ENCODE measurements at places on chromosomes 7 and 10.

- no peak for DNase-seq
These were observed 8.6 kb downstream of the PRKG1 start for GRCh38 chr10:51082857-51083256.

DNA sequence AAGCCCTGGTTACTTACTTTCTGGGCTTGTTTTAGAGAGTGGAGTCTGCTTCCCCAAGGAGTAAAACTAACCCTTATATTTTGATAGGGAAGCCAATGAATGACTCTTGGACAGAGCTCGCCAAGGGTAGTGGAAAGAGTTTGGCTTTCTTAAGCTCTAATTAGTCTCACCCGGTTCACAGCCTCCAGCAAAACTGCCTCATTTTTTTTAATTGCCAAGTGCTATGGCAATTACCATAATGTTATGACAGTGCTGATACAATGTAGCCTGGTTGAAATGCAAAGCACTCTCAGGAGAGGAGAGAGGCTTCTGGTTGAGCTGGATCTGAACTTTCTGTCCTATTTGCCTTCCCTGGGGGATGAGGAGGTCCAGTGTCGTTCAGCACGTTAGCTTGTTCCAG lies 376.1 kb upstream of the CHRM2 start:
- no peak for DNase-seq

DNA sequence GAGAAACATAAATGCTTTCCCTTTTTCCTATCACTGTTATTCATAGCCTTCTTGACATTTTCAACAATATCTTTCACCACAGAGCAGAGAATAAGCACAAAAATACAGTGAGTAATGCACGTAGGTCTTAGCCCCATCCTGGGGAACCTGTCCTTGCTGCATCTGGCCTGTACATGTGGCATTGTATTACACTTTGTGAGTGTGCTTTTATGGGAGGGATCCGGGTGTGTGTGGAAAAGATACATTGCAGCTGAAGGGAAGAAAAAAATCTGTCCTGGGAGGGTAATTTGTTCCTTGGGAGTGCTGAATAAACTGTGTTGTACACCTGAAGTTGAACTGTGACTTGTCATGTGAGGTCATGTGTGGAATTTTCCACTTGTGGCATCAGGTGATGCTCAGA lies 422.7 kb upstream of the LRGUK start:
- DNase-seq = peak; percentile 34

DNA sequence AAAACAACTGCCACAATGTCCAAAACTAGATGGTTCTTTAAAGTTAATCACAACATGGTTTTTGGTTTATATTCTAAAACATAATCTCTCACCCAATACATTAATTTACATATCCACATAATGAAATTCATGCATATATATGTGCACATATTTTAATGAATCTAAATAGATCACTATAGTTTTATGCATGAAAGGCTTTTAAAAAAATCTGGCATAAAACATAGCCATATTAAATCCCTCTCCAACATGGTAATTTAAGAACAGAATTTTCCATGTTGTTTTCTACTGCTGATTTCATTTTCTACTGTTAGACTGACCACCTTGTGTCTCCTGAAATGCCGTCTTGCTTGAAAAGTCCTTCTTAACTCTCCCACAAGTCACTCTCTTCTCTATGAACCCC lies 196.1 kb upstream of the AOAH start:
- DNase-seq = no peak

DNA sequence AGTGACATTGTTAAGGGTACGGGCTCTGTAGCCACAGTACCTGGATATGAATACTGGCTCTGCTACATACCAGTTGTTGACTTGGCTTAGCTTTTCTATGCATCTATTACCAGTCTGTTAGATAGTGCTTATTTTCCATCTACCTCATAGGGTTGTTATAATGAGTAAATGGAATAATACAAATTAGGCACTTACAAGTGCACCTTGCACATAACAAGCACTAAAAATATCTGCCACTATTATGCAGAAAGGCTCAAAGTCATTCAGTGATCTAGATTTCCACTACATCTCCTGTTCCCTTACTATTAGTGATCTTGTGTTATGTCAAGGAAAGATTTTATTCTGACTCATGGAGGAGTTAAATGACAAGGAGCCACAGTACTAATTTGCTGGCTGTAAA lies 27.9 kb upstream of the ZEB1 start:
- DNase-seq = no peak

DNA sequence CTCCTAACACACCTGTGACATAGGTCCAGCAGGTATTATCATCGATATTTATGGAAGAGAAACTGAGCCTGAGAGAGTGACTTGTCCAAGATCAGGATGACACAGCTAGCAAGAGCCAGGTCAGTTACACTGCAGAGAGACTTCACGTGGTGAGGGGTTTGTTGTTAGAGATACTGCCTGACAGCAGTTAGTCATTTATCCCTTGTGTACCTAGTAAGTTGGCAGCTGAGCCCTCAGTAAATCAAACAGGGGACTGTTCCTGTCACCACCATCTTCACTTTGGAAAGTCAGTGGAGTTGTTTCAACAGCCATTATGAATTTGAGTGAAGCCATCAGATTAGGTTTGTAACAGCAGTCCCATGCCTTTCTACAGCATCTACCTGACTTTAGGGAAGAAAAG lies 87.5 kb upstream of the GATA3 start:
- DNase-seq = no peak

GRCh38 chr7:159064121-159064815 lies 80.4 kb downstream of the VIPR2 start:
- no peak for DNase-seq

DNA sequence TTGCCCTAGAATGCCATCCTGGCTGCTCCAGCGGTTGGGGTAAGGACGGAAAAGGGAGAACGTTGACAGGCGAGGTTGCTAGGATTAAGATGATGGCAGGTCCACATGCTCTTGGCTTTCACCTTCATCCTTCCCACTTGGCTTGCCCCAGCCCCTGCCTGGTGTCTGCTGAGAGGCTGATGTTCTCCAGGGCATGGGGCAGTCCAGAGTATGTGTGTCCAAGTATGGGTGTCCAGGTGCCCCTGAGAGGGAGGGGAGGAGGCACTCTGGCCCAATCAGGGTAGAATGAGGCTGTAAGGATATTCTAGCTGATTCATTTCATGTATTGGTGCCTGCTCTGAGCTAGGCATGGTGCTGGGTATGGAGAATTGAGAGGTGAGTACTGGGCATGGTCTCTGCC lies 12.6 kb downstream of the NEURL1 start:
- DNase-seq = no peak

GRCh38 chr7:151167197-151167961 lies at the start of gene GBX1:
Gene GBX1 (minus strand): TSS chr7:151167694. CDS start chr7:151167548, 146 bp downstream.
- DNase-seq = peak; percentile 7

GRCh38 chr10:118339111-118339510 lies 3.0 kb downstream of the FAM204A start:
- no peak for DNase-seq

- DNase-seq = no peak
These were observed 16.7 kb downstream of the ITGB1 start for GRCh38 chr10:32941357-32941756.

DNA sequence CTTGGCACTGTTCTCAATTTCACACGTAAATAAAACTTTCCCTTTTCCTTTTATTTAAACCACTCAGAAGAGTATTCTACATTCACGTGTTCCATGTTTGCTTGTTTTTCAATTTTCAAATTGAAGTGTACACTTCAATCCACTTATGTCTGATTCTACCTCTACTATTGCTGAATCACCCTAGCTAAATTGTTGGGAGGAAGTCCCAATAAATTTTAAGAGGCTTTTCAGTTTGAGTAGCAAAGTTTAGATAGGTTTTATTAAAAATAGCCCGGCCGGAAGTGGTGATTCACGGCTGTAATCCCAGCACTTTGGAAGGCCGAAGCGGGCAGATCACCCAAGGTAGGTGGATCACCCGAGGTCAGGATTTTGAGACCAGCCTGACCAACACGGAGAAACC lies 1414.7 kb upstream of the CELF2 start:
- DNase-seq = no peak

DNA sequence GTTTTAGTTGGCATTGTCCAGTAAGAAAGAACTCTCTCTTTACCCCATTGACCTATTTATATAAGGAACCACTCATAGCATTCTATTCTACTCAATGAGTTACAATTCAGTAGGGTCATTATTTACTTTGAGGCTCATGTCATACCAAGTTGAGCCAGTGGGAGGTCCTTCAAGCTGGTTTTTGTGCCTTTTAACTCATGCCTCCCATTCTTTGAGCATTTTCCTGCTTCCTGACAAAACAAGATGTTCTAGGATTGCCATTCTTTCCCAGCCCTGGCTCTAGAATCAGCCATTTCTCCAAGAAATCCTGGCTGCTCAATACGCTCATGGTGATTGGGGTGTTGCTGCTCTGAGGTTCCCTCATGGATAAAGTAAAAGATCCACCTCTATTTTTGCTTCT lies 250.1 kb downstream of the ABCA13 start:
- DNase-seq = no peak

DNA sequence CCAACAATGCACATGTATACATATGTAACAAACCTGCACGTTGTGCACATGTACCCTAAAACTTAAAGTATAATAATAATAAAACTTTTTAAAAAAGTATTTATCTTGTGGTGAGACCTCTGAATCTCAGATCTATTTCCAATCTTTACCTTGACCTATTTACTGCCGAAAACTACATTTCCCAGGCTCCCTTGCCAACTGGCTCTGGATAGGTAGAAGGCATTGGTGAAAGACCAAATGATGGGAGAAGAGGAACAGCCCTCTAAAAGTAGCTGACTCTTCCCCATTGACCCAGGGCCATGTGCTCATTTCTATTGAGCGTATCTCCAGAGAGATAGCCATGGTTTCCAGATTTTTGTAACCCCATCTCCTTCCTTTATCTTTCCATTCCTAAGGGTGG lies 247.4 kb downstream of the GPAM start:
- no peak for DNase-seq

GRCh38 chr7:45486575-45486974 lies 87.6 kb upstream of the ADCY1 start:
- no peak for DNase-seq

- no peak for DNase-seq
These were observed 739.7 kb downstream of the PARD3 start for GRCh38 chr10:34075254-34075926.

DNA sequence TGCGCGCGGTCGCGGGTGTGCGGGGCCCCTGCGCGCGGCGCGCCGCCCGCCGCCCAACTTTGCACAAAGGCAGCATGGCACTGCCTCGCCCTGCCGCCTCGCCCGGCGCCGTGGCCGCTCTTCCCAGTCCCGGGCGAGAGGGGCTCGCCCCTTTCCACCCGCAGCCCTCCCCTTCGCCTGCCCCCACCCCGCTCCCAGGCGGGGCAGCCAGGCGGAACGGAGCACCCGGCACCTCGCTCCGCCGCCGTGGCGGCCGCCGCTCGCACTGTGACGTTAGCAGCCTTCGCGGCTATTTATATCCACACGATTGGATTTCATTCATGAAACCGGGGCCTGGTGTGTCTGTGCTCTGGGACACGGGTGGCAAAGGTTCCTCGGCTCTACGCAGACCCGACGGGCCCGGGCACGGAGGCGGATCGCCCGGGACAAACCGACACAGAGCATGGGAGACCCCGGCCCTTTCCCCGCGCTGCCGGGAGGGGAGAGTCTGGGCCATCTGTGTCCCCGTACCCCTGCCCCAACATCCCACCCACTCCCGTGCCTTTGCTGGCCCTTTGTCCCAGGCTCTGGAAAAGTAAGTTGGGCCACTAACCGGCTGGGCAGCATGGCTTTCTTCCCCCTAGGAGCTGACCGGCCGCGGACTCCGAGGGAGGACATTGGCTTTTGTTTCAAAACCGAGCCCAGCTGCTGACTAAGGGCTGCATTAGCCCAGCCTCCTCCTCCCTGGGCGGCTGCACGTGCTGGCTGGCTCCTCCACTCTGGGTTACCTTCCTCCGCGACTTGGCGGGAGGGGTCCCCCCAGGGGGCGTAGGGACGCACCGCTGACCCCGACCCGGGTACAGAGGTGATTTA lies at the start of gene RHOBTB1:
Gene RHOBTB1 (minus strand): TSS at position 128 of the 852 bp plus-strand sequence. CDS start 32,643 bp downstream, outside the sequence.
- DNase-seq = peak; percentile 77

GRCh38 chr7:157895520-157896375 lies 558.9 kb downstream of the DNAJB6 start:
- DNase-seq = no peak

DNA sequence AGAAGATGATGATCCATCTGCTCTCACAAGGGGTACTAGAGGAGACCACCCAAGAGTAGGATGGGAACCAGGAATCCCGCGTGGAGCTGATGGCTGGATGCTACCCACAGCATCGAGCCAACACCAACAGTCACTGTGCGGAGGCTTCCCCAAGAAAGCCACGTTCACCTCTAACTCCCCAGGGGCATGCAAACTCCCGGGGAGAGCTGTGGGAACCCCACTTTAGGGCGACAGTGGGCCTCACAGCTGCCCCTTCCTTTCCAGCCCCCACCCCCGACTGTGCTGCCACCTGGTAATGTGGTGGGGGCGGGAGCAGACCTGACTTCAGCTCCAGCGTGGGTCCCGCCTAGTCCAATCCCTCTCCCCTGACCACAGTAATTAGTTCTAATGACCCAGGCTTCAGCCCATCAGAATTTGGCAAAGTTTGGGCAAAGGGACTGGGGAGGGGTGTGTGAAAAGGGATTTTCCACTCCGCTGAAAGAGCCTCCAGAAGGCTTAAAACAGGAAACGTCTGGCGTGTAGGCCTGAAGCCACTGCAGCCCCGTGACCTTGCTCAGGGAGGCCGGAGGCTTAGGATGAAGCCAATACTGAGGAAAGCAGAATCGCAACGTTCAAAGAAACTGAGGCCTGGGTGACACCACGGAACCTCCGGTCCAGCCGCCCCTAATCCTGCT lies 20.3 kb downstream of the ASB13 start:
- DNase-seq = no peak

GRCh38 chr10:124226271-124227054 lies 133.1 kb upstream of the CHST15 start:
- no peak for DNase-seq

- no peak for DNase-seq
These were observed 91.2 kb downstream of the SPAG6 start for GRCh38 chr10:22436526-22436892.

GRCh38 chr7:158051776-158052175 lies 535.8 kb downstream of the PTPRN2 start:
- DNase-seq = no peak

DNA sequence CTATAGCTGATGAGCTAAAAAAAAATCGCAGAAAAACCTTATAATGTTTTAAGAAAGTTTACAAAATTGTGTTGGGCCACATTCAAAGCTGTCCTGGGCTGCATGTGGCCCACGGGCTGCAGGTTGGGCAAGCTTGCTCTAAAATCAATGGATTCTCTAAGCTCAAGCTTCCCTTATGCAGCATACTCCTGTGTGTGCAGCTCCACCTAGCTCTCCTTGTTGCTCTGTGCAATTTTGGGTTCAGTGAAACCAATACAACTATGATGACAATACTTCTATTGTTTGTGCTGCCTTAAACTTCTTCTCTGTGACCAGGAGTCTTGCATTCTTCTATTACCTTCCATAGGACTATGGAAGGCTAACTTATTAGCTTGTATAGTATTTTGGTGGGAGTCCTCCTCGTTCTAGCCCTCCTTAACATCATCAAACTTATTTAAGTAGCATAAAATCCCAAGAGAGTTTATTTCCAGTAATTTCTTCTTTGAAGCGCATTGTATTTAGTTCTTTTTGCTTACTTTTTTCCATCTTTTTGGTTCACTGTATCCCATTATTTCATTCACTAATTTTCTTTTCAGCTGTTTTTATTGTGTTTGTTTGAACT lies 170.9 kb upstream of the SMIM30 start:
- DNase-seq = peak; percentile 18
